ENCODE measurements at places on chromosomes 12 and 14.

GRCh38 chr14:101133068-101133467 lies 229.5 kb upstream of the RTL1 start:
- DNase-seq = no peak

DNA sequence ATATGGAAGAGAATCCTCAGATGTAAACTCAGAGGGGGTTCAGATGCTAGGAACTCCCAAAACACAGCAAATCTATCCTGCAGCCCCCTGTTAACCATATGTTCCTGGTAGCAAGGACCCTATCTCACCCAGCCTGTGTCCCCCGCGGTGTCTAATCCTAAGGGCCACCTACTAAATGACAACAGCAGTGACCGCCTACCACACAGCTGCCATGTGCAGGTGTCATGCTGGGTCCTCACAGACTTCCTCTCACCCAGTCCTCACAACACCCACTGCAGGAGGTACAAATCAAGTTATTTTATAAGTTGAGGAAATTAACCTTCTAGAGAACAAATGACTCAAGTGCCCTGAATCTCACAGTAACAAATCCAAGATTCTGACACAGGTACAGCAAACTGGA lies 73.9 kb downstream of the ITPK1 start:
- DNase-seq = no peak

GRCh38 chr12:50066402-50066801 lies 9.0 kb downstream of the ASIC1 start:
- no peak for DNase-seq

GRCh38 chr12:11876307-11876706 lies 194.4 kb upstream of the BCL2L14 start:
- DNase-seq = no peak

DNA sequence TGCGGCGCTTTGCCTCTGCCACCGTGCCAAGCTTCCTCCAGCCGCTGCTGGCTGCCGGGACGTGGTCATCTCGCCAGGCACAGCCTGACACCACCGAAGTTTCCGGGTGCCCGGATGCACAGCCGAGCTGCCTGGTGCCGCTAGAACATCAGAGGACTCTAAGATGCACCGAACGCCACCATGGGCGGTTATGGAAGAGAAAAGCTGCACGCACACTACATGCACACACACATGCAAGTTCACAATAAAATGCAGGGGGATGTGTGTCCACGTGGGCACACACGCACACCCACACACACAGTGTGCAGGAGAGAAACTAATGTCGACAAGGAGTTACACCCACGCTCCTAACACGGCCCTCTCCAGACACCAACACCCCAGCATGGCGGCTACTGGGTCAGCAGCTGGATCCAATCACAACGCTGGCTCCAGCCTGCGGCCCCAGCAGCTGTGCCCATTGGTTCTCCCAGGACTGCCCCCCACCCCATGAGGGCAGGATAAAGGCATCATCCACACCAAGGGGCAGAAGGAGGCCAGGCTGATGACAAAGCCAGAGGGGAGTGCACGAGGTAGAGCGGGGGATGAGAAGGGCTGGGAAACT lies 82.7 kb downstream of the BCL11B start:
- DNase-seq = no peak

DNA sequence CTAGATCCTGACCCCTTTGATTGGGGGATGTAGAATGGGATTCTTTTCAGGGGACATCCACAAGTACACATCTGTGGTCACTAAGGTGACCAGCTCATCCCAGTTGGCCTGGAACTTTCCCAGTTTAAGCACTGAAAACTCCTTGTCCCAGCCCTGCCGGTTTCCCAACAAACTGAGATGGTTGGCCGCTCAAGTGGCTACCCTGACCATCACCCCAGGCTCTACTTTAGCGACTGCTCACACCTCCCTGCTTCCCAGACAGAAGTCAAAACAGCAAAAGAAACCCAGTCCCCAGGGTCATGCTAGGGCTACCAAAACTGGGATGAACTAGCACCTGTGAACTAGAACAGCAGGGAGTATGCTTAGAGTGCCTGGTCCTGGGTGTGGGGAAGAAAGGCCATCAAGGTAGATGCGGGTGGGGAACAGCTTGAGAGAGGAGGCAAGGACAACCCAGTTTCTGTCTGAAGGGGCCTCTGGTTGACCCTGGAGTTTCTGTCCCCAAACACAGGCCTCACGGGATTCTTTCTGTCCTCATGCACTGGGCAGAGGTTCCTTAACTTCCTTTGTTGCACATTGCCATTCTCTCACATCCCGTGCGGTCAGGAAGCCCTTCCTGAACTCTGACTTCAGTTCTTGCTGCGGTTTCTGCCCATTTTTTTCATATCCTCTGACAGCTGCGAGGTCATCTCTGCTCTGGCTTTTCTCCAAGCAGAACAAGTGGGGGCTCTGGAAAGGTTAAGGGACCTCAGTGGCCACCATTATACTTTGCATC lies 1.6 kb downstream of the LTB4R start:
- no peak for DNase-seq

DNA sequence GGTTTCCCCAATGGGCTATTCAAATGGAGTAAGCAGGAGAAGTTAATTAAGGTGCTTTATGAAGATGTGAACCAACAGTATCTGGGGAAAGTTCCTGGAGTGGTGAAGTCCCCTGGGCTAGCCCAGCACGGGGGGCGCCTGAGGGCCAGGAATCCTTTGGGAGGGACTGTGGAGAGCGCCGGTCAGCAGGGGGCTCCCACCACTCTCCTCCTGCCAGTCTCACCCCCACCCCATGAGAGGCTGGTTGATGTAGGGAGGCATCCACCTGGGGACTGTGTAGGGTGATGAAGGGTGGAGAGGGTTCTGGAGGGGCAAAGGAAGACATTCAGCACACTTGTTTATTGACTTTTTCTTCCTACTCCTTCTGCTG lies 4.4 kb downstream of the CEBPE start:
- no peak for DNase-seq

GRCh38 chr14:92556255-92556741 lies 42.7 kb downstream of the RIN3 start:
- no peak for DNase-seq

- DNase-seq = no peak
These were observed 745 bp upstream of the NAA30 start for GRCh38 chr14:57389646-57390036.

- DNase-seq = no peak
These were observed 31.7 kb downstream of the LRTM2 start for GRCh38 chr12:1852076-1852475.

GRCh38 chr14:51540364-51540763 lies 111.3 kb upstream of the FRMD6 start:
- no peak for DNase-seq

- DNase-seq = no peak
These were observed 5.3 kb downstream of the TBX3 start for GRCh38 chr12:114678718-114679117.

GRCh38 chr14:100782516-100783320 lies 43.2 kb upstream of the MEG3 start:
- no peak for DNase-seq

GRCh38 chr12:32864731-32865130 lies 31.8 kb downstream of the PKP2 start:
- no peak for DNase-seq

- DNase-seq = no peak
These were observed 268.1 kb downstream of the CACNA1C start for GRCh38 chr12:2320841-2321240.

- DNase-seq = no peak
These were observed 19.8 kb upstream of the TESC start for GRCh38 chr12:117118838-117119591.

GRCh38 chr14:95562892-95563685 lies 28.2 kb downstream of the GLRX5 start:
- no peak for DNase-seq

GRCh38 chr14:75334549-75335051 lies 56.0 kb downstream of the FOS start:
- no peak for DNase-seq

DNA sequence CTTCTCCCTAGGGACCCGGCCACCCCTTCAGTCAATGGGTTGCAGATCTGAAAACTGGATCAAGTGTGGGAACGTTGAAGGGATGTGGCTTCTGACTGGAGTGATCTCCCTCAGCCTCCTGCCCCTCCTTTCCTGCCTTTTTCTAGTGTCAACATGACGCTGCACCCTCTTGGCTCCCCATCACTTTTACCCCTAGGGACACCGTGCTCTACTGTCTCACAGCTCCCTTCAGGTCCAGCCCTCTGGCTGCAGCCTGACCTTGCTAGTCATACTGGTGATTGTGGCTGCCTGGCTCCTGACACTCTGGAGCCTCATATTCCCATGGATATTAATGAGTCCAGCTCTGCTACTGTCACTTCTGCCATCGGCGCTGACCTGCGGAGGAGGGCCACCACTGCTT lies 51.5 kb upstream of the RASSF3 start:
- no peak for DNase-seq

GRCh38 chr14:54784657-54785056 lies 118.0 kb downstream of the GCH1 start:
- DNase-seq = no peak

DNA sequence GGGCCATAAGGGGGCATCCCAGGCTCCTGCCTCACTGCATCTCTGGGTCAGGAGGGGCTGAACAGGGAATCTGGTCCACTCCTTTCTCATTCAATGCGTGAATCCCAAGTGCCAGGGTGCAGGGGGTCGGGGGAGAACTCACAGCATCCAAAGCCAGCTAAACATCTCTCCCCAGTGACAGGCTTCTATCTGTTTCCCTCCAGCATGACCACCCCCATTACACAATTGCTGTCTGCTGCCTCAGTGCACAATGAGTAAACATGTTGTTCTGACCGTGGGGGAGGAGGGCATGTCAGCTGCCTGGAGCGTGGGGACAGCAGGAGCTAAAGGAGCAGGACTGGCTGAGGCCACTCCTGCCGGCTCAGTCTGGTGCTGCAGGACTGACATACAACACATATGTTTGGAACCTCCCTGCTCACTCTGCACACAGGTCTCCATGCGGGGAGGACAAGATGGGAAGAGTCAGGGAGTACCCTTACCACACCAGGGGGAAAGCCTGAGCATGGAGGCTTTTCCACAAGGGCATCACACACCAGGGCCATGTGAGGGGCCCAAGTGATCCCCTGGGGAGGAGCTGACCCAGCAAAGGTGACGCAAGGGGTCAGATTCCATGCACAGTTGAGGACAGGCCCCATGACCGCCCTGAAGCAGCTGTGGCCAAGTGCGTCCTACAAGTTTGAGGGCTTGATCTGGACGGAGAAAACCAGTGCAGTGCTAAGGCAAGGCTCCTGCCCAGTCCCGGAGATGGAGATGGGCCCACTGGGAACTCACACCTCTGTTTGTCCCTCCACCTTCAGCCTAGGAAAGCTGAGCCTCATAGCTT lies 1.4 kb downstream of the TNS2 start:
- no peak for DNase-seq

- no peak for DNase-seq
These were observed 11.9 kb downstream of the PTGDR start for GRCh38 chr14:52279408-52279807.

DNA sequence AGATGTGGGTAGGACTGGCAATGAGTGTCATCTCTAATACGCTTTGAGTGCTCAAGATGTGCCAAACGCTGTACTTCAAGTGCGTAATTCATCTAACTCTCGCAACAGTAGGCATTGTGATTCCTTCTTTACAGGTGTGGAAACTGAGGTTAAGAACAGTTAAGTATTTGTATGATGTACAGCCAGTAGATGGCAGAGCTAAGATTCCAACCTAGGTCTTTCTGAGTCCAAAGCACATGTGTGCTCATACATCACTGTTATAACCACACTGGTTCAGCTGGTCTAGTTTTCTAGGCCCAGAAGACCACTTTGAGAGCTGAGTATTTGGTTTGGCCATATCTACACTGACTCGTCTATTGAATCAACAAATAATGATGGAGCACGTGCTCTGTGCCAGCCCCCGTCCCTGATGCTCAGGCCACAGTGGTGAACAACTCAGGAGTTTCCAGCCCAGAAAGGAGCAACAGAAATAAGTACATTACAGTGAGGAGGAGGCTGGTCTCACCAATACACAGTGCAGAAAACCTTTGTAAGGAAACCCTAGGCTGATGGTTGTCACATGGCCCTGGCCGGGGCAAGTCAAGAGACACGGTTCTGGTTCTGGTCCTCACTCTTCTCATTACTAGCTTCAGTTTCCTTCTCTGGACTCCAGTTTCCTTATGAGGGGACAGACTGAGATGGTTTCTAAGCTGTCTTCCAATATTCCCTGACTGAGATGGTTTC lies 69.3 kb upstream of the SCN8A start:
- no peak for DNase-seq

DNA sequence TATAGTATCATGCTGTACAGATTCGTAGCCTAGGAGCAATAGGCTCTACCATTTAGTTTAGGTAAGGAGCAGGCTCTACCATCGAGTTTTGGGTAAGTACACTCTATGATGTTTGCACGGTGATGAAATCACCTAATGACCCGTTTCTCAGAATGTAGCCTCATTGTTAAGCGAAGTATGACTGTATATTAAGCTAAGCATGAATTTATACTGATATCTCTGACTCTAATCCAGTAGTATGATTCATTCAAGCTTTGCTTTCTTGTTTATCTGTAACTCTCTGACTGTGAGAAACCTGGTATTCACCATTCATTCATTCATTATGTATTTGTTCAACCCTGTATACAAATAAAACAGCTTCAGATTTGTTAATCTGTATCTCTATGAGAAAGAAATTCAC lies 283.9 kb upstream of the PRICKLE1 start:
- no peak for DNase-seq

DNA sequence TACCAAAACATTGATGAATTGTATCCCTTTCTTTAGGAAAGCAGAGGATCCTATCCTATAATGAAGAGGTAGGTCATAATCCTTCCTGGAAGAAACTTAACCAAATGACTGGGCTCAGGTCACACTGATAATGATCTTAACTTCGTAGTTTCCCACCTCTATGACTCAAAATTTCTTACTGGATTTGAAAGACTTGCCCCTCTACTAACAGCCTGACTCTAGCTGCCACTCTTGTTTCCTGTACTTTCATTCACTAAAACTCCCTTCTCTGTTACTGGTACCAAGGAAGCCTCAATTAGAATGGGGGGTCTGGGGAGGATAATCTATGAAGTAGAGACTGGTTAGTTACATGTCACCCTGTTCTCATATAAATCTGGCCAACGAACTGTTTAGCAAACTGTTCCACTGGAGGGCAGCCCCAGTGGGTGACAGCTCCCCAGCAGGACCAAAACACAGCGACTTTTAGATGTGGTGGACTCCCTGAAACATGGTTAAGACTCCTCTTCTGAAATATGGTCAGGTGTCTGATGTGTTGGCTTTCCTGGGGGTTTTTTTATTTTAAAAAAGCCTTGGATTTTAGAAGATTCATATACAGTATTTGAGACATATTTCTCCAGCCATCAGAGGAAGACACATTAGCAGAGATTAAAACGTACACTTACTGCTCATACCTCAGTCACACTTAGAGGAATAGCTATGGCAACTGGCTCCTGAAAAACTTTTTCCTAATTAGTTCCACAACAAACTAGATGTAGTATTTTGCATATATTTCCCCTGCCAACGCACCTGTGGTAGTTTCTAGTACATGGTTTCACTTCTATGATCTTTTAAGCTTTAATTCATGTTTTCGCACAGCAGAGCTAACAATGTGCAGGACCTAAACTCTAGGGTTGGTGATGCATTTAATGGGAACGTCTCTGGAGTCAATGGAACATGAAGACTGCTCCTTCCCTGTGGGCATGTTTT lies 72.3 kb downstream of the ACADS start:
- no peak for DNase-seq
